ENCODE measurements at places on chromosomes 4 and X.

DNA sequence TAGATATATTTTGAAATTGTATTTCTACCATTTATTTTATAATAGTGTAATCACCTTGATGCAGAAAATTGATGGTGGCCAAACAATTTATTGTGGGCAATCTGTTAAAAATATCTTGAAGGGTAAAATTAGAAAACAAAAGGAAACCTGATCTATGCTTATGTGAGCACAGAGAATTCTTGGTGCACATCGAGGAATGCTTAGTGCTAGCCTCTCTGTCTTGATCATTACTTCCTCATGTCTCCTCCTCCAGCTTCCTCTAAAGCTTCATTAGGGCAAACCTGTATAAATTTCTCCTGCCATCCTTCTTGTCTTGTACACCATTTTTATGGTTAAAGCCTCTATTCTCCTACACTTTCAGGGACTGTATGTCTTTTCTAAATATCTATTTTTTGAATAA, 725.8 kb downstream of the RAPGEF2 start:
- no peak for DNase-seq

- DNase-seq = peak; percentile 47
Measured at GRCh38 chrX:20037186-20037585, 46.3 kb upstream of the BCLAF3 start.

DNA sequence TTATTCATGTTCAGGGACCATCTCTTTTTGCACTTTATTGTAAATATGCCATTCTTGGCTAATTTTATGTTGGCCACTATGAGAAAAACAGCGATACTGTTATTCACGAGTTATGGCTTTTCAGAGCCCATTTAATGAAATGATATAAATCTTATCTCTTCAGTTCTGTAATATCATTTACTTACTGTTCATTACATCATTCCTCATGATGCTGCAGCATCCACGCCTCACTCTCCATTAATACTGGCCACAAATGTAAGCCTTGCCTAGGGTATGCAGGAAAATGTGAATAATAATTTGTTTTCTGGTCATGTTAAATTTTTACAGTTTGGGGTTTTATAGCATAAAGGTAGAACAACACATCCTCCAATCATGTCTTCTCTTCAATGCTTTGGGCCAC, 639.6 kb downstream of the SMARCA1 start:
- DNase-seq = no peak

DNA sequence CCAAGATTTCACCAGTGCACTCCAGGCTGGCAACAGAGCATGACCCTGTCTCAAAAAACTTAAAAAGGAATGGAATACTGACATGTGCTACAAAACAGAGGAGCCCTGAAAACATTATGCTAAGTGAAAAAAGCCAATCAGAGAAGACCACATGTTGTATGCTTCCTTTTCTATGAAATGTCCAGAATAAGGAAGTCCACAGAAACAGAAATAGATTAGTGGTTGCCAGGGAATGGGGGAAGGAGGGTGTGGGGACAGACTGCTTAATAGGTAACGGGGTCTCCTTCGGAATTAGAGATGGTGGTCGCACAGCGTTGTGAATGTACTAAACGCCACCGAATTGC, 30.1 kb upstream of the KIAA0232 start:
- DNase-seq = peak; percentile 91

- DNase-seq = peak; percentile 26
Measured at GRCh38 chr4:86845593-86845992, 3.6 kb downstream of the SLC10A6 start.

GRCh38 chrX:23637187-23637586, 30.1 kb upstream of the PRDX4 start:
- no peak for DNase-seq

DNA sequence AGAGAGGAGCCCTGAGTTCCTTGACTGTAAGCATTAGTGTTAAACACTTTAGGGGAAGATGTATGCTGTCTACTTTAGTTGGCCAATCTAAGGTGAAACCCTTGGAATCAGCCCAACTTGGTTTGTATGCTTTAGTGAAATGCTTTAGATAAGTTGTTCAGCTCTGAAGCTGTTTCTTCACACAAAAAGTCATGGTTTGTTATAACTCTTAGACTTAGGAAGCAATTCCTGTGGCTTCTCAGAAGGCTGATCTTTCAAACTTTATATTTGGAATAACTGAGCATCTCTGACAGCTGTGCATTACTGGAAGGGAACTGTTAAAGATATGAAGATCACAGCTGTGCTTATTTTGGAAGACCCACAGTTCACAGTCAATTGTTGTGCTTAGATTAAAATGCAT, 714.1 kb downstream of the FAT4 start:
- DNase-seq = no peak
